ENCODE measurements at places on chromosomes 3 and 15.

- no peak for DNase-seq
Measured at GRCh38 chr3:18424213-18424728, 868 bp downstream of the SATB1 start.

DNA sequence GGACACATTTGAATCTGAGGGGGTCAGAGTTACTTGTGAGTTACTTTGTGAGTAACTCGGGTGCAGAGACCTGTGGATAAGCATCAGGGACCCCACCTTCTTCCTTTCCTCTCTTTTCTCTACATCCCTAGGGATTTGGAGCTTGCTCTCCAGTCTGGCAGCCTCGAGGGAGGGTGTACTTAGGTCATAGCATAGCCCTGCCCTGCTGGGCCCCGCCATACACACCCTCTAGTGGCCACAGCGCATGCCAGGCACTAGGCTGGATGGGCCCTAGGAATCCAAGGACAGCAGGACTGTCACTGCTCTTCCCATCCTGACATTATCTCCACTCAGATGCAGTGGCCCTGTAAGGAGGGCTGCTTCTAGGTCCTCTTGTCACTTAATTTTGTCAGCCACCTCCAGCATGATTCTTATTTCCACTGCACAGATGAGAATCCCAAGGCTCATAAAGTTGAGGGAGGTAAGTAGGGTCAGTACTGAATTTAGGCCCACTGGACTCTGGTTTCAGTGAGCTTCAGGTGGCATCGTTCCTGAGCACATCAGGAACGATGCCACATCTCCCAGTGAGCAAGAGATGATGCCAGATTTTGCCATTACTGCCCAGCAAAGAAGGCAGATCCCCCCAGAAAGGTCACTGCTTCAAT, 3.6 kb upstream of the SMAD6 start:
- peak; percentile 16 for DNase-seq

DNA sequence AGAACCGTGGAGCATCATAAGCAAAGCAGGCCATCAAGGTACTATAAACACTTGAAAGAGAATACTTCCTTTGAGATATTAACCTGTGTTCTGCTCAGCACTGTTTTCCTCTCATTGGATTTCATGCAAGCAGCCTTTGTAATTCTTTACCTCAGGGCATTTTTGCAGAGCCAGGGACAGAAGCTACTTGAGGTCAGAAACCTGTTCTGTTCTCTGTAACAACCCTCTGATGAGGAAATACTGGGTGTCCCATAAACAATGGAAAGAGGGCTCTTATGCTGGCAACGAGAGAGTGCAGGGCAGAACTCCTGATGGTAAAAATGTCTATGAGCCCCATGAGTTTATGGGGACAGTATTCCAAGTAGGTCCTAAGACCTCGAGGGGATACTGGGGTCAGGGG, 66.0 kb downstream of the DCLK3 start:
- DNase-seq = no peak

GRCh38 chr15:91465696-91466095, 365.6 kb downstream of the SV2B start:
- peak; percentile 62 for DNase-seq

GRCh38 chr15:29183071-29183831, 86.4 kb downstream of the NSMCE3 start:
- no peak for DNase-seq

GRCh38 chr3:27201492-27201891, 167.7 kb downstream of the NEK10 start:
- DNase-seq = no peak

All from NCI-H2081 (cell line).